ENCODE measurements at places on chromosomes 2 and 18.

DNA sequence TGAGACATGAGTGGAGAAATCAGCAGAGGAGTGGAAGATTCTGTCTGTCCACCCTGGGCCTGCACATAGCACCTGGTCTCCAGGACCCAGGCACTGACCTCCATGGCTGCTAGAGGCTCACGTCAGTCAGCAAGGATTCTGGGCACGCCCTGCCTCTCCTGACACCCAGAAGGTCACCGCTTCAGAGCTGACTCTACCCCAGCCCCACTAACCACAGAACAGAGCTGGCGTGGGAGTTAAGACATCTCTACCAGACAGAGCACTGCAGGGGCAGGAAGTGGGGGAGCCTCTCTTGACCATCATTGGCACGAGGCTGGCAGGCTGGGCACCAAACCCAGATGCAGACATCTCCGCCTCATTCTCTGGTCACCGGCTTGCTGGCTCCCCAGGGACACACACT, 3.0 kb downstream of the ADCY3 start:
- DNase-seq, result no peak

DNA sequence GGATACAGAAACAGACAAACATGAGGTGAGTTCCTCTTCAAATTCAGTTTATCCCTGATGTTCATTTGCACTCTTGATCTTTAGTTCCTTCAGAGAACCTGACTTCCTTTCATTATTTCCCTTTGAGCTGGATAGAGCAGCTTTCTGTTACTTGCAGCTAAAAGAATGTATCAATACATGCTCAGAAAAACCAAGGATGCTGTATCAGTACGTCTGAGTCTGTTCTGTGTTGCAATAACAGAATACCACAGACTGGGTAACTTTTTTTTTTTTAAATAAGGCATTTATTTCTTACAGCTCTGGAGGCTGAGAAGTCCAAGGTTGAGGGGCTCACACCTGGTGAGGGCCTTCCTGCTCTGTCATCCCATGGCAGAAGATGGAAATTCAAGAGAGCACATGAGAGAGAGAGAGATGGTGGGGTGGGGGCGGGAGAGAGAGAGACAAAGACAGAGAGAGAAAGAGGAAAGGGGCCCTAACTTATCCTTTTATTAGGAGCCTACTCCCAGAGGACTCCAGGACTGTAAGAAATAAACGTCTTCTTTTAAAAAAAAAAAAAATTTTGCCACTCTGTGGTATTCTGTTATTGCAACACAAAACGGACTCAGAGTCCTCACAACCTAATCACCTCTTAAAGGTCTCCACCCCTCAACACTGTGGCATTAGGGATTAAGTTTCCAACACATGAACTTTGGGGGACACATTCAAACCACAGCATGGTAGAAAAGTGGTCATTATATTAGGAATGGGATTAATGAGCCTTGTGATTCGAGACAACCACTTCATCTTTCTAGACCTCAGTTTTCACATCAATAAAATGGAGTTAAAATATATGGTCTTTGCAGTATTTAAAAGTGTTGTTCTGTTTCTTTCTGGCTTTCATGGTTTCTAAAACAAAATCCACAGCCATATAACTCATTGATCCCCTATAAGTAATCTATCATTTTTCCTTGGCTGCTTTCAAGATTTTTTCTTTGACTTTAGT, 18.4 kb upstream of the SELENOI start:
- no peak for DNase-seq

DNA sequence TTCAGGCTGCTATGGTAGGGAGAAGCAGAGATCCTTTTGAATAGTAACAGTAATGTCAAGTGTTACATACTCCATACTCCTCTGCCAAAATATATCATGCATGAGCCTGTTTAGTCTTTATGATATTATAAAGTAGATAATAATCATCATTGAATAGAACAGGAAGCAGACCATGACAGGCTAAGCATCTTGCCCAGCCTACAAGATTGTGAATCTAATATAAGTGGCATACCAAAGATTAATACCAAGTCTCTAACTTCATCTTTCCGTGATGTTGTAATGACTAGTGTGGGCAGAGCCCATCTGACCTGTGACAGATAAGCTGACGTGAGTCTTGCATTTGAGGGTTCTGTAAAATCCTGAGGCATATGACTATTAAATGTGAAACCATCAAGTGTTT, 13.1 kb downstream of the NDUFB3 start:
- no peak for DNase-seq

- peak; percentile 88 for DNase-seq
Measured at GRCh38 chr2:160492401-160493226, 993 bp downstream of the RBMS1 start.

GRCh38 chr2:221255862-221256261, 316.2 kb downstream of the EPHA4 start:
- no peak for DNase-seq

- DNase-seq, result peak; percentile 23
Measured at GRCh38 chr18:8912348-8913326, 189.9 kb upstream of the NDUFV2 start.

GRCh38 chr2:230868947-230869913, 4.5 kb downstream of the ITM2C start:
- DNase-seq, result peak; percentile 79

DNA sequence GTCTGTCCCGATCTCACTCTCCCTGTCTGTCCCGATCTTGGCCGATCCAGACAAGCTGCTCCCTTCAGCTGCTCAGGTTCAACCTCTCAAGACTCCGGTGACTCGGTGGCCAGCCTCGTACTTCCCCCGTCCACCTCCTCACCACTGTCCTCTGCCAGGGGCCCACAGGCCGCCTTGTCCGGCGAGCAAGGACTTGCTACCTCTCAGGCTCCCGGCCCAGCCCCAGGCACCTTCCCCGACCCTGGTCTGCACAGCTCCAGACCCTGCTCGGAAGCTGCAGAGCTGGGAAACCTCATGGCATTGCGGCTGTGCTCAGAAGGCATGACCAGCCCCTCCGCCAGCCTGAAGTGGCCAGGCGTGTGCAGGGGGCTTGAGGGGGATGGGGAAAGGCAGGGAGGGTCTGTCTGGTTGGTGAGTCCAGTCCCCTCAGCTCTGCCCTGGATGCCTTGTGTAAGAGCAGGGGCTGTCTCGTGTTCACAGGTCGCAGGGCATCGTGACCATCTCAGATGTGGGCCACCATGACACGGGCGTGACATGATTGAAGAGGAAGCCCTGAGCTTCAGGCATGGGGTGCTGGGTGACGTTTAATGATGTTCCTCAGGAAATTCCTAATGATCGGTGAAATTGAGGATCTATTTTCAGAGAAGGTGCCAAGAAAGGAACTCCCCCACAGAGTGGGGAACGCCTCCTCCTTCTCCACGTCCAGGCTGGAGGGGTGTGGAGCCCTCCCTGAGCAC, 121.2 kb upstream of the CTDP1 start:
- no peak for DNase-seq

- DNase-seq, result no peak
Measured at GRCh38 chr18:25141399-25141798, 210.6 kb downstream of the ZNF521 start.

DNA sequence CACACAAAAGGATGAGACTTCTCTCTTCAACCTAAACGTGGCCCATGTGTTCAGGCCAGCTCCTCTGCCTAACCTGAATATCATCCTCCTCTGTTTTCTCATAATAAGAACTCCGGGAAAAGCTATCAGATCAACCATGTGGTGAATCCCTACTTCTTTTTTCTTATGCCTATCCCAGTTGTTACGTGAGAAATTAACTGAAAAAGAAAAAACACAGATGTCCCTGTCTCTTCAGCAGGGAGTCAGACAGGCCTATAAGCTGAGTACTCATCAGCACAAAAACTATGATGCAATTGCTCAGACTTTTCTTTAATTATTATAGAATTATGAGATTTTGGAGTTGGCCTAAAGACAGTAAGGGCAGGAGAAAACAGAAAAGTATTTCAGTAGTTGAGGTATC, 613.0 kb upstream of the FSHR start:
- no peak for DNase-seq

- peak; percentile 69 for DNase-seq
Measured at GRCh38 chr18:23828426-23828825, 139.2 kb downstream of the LAMA3 start.

- peak; percentile 3 for DNase-seq
Measured at GRCh38 chr2:229407170-229407569, 136.1 kb upstream of the PID1 start.

DNA sequence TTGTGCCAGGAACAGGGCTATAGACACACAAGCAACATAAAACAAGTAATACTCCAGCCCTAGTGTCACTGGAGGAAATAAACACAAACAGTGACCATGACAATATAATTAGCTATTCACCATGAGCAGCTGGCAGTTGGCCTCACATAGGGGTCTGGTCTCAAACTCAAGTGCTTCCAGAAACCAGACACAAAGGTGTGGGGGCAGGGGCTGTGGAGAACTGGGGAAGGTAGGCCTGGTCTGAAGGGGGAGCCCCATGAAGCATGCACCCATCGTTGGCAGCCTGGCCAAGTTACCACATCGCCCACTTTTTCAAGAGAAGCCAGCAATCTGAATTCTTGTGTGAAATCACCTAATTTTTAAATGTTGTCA, 49.5 kb upstream of the SP3 start:
- DNase-seq, result no peak

- DNase-seq, result peak; percentile 43
Measured at GRCh38 chr2:31137211-31138036, 816 bp downstream of the GALNT14 start.

DNA sequence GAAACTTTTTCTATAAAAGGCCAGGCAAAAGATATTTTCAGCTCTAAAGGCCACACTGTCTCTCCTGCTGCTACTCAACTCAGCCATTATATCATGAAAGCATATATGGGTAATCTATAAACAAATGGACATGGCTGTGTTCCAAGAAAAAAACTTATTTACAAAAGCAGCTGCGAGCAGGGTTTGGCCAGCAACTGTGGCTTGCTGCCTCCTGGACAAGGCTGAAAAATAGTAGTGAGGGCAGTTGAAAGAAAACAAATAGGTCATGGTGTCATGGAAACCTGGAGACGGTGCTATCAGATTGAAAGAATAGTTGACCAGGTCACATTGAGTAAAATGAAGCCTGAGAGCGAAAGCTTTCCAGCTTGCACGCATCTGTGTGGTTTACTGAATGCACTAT, 89.2 kb upstream of the LRATD1 start:
- DNase-seq, result no peak

GRCh38 chr2:204205082-204205481, 268.5 kb downstream of the ICOS start:
- no peak for DNase-seq

- DNase-seq, result peak; percentile 8
Measured at GRCh38 chr2:139478165-139478914, 698.1 kb upstream of the NXPH2 start.

GRCh38 chr2:104577143-104577542, 276.8 kb upstream of the POU3F3 start:
- DNase-seq, result no peak

- DNase-seq, result no peak
Measured at GRCh38 chr2:36409935-36410334, 54.4 kb downstream of the CRIM1 start.

DNA sequence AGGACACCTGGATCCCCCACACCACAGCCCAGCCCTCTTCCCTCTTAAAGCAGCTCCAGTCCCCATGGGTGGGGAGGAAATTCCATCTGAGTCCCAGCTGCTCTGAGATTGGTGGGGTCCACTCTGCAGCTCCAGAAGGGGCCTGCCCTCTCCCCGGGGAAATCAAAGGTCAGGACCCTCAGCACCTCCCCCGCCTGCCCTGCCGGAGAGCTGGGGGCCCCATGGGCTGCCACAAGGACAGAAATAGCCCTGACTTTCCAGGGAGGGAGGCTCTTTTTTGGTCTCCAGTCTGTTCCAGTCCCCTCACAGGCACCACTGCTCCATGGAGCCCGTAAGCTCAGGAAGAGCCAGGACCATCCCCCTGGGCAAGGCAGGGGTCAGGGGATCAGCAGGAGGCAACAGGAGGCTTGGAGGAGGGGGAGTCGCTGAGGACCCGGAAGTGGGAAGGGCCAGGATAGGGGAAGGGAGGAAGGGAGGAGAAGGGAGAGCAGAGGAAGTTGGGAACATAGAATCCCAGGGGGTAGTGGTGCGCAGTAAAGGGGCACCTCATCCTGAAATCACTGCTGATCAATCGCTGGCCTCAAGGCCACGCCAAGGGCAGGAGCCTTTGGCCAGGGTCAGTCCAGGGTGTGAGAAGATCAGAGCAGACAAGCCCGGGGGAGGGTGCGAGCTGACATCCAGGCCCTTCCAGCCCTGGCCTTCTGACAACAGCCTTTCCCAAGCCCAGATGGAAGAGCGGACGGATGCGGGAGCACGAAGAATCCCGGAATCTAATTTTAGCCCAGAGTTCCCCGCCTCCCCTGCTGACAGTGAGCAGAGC, 7.6 kb downstream of the ADRA2B start:
- DNase-seq, result no peak

DNA sequence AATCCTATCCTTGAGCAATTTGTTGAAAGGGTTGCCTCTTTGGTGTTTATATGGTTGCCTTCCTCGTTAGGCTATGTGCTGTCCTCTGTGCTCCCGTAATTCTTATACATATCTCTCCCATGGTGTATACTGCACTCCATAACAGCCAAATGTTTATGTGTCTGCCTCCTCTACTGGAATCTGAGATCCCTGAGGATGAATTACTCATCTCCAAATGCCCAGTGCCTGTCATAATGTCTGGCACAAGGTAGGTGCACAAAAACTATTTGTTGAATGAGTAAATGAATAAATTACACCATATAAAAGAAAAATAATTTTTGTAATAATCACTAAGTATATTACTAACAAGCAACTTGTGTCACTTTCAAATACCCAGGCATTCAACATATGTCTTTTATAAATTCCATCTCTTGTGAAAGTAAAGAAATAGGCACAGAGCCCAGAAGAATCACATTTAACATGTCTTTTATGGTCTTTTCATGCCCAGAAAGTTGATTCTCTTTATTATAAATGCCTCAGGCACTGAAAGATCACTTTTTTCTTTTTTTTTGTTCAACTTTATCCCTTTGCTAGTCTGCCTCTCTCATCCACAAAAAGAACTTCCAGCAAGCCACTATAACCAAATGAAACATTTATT, 164.9 kb downstream of the CCDC148 start:
- no peak for DNase-seq

DNA sequence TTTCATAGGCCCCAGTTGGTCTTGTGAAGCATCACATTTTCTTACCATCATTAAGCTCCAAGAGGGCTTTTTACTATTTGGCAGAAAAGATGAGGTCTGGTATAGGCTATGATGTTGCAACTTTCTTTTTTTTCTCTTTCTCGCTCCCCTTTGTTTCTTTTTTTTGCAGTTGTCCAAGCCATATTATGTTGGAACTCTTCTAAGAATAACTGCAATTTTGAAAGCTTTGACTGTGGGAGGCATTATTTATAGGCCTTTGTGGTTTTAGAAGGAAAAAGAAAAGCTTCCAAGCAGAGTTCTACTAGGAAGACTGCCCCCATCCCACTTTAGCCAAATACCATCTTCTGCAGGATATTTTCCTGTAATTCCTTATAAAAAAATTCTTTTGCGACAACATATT, 571.6 kb downstream of the ARHGAP15 start:
- DNase-seq, result no peak

DNA sequence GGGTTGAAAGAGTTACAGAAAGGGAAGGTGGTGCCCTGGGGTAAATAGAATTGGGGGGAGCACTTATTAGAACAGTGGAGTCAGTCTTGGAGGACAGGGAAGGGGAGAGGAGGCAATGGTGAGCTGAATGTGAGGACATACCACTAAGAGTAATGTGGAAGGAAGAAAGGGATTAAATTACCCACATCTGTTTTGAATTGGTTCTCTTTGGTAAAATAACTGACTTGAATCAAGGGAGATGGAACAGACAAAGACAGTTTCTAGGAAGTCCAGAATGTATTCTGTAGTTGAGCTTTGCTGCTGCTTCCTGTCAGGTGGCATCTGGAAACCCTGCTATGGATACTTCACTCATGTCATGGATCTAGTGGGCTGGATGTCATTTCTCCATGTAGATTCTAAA, 6.7 kb downstream of the SETBP1 start:
- no peak for DNase-seq

Data from small intestine (tissue), 16 donors.